Left ventricle myocardium superior (tissue), 1 donor: ENCODE measurements at places on chromosomes 7 and 10. TPM values are rescaled to one million over a fixed set of nuclear protein-coding genes. Genes with fewer than 3 reads are reported as not detected.

The FGL2 gene
- total RNA-seq, result 11.9 TPM

The HOXA9 gene
- not detected for total RNA-seq

The SLC26A3 gene
- not detected for total RNA-seq

GRCh38 chr10:101961591-101962498, 94.1 kb downstream of the ARMH3 start:
- peak; percentile 33 for DNase-seq

The ASZ1 gene
- total RNA-seq, result not detected

GRCh38 chr7:112362731-112363131, 87.5 kb upstream of the IFRD1 start:
- DNase-seq, result no peak

- DNase-seq, result no peak
Observed at GRCh38 chr10:23474626-23475025, 35.8 kb downstream of the OTUD1 start.

The HMX2 gene
- total RNA-seq, result not detected

DNA sequence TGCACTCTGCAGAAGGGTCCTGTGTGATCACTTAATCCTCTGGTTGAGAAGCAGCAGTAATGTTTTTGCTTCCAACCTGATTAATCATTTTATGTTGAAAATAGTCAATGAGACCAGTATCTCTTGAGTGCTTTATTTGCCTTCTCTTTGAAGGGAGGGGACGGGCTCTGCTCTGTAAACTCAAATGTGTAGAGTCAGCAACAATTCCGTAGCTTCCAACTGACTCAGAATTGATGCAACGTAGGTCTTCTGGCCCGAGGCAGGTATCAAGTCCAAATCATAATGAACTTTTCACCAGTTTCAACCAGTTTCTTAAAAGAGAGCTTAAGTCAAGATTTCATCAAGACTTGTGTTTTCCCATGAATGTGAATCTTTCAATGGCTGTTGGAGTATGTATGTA, 26.3 kb downstream of the GUSB start:
- no peak for DNase-seq

GRCh38 chr10:133442191-133442966, 11.4 kb upstream of the SCART1 start:
- DNase-seq, result no peak

The NSUN5 gene
- total RNA-seq, result 19.6 TPM

The ATG9B gene
- not detected for total RNA-seq

DNA sequence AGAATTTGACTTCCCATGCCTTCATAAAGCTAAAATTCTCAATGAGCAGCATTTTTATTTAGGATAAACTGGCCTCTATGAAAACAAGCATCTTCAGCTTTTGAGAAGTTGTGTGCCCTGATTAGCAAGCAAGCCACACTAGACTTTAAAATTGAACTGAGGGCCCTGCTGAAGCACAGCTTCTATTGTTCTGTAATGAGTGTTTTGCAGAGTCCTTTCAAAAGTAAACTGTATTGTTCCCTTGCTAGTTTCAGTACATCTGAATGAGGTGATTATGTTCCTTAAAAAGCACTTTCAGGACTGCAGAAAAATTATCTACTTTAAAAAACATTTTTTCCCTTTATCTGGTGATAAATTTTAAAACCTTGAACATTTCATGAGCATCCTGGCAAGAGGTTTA, 113.3 kb upstream of the PRPS1L1 start:
- no peak for DNase-seq

DNA sequence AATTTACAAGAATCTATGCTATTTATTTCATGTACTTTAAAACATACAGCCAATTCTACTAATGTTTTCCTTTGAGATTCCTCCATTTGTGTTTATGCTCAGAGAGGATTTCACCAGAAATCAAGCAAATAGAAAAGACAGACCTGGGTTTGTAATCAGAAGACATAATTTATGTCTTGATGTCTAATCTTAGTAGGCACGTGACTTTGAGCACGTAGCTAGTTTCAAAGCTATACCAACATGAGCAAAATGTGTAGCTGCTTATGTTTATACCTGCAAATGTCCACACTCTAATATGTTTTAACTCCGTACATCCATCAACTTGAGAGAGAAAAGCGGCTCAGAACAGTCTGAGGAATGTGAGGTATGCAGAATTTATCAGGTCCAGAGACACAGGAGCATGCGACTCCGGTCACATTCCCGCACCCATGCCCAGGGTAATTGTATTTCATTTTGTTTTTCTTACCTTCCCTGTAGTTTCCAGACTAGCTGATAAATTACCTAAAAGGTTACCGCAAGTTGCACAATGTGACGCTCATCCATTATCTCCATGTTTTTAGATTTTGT, 40.0 kb downstream of the SVOPL start:
- no peak for DNase-seq

DNA sequence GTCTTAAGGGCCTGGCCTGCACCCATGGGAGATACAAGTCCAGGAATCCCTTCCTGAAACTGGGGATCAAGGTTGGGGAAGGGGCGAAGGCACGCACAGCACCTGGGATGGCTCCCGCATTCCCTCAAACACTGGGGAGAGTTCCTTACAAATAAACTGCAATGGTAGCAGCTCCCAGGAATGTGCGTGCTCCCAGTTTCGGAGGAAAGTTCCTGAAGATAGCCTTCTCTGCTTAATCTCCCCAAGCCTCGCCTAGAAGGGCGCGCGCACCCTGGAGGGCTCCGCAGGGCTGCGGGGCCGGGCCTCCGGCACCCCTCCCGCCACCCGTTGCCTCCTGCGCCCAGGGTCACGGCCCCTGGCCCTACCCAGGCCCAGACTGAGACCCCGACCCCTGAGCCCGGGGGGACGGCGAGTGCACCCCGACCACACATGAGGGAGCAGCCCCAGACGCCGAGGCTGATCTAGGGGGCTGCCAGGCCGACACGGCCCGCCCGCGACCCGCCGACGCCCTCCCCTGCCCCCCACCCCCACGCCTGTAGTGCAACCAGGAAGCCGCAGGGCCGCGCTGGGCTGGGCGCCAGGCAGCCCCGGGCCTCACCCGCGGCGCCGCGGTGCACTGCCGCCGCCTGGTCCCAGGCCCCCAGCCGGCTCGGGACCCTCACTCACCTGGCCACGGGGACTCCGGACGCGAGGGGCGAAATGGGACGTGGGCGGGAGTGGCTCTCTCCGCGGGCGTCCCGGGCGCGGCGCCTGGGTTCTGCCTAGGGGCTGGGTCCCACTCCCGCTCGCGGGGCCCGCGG, 460 bp downstream of the ANXA11 start:
- peak; percentile 46 for DNase-seq

- no peak for DNase-seq
Observed at GRCh38 chr10:74044419-74044818, 46.5 kb downstream of the VCL start.

- no peak for DNase-seq
Observed at GRCh38 chr7:36690514-36691187, 33.6 kb downstream of the AOAH start.

GRCh38 chr10:79392506-79393176, 45.4 kb downstream of the PPIF start:
- no peak for DNase-seq

DNA sequence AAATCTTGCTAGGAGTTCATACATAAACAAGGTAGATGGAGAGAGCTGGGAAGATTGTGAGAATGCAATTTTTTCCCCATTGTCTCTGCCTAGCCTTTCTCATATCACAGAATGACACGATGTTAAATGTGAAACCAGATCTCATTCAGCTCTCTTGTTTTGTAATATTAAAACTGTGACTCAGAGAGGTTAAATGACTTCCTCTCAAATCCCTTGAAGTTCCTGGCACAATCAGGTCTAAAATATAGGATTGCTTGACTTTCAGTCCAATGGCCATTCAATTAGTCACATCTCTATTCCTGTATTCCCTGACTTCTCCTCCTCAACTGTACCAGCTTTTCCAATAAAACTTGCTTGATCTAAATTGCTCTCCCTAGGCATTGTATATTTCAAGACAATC, 3.1 kb downstream of the ANKRD22 start:
- no peak for DNase-seq

DNA sequence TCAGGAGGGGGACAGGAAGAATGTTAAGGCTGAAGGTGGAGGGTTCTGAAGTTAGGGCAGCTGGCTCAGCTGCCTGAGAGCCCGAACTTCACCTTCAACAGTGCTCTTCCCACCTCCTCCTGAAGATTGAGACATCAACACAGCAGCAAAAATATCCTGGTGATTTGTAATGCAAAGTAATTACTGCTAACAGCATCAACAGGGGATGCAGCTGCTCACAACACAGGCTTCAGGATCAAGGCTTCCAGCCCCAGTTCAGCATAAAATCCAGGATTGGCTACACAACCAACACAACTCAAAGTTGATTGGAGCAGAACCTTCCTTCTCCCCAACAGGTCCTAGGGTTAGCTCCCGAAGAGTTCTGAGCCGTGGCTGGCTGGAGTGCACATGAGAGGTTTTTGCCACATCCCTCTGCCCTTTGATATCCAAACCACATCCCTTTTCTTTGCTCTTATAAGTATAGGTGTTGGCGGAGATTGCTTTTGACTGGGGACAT, 242.4 kb downstream of the KIAA1217 start:
- no peak for DNase-seq

DNA sequence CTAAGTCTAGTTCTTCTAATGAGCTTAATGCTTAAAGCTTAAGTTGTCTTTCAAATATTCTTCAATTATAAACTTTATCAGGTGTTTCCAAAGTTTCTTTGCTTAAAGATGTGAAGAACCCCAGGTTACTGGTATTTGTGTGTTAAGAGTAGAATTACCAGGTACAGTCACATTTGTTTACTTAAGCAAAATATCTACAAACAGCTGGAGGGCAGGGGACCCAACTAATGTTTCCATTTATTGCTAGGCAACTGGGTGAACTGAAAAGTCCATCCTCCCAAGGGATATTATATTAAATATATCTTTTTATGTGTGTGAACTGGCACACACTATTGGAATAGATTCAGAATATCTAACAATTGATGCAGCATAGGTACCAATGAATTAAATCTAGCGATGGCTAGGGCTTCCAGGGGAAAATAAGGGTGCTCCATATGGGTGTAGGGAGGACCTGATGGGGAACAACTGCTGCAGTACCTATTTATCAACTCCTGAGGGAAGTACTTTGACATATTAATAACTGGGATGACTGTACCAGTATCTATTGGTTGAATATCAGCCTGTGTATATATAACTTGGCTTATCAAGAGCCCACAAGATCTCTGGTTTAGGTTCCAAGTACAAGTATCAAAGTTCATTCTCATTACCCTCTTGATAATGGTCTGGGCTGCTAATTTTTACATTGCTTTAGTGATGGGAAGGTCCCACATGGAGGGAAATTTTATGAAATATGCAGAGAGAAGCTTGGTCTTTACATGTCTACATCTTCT, 10.3 kb upstream of the AGR3 start:
- DNase-seq, result no peak

- DNase-seq, result no peak
Observed at GRCh38 chr10:62021978-62022802, 120.7 kb downstream of the ARID5B start.

The ADO gene
- total RNA-seq, result 16.7 TPM

GRCh38 chr10:2306081-2306480, 568.8 kb upstream of the ADARB2 start:
- DNase-seq, result no peak

The CFAP70 gene
- 1.7 TPM for total RNA-seq

- no peak for DNase-seq
Observed at GRCh38 chr7:30505174-30505697, 607 bp upstream of the GGCT start.

The CALHM1 gene
- not detected for total RNA-seq

DNA sequence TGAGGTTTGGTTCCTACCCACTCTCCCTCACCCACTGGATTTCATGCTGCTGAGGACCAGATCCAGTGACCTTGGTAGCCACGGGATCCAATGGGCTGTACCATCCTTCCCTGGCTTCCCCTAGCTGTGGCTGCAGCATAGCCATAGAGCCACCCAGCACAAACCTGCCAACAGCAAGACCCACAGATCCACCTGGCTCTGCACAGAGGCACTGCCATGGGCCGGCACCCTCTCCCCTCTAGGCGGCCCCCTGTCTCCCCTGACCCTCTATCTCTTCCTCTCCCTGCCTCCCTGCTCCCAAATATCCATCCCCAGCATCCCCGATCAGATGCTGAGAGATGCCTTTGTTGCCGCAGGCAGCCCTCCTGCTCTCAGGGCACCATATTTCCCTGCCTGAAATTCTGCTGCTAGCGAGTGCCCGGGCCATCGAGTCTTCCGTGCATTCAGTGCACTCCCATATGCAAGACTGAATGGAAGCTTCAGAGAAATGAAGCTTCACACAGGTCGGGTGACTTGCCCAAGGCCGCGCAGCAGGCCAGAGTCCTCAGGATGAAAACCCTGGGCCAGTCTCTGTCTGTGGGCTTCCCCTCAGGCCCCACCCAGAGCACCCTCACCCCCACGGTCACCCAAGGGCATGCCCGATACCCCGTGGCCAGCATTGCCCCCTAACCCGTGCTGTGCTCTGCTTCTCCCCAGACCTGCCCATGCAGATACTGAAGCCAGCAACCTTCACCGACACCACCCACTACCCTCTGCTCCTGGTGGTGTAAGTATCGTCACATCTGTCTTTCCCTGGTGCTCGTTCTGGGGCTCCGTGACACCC, 130.8 kb downstream of the PAXIP1 start:
- no peak for DNase-seq

The EBLN1 gene
- not detected for total RNA-seq

GRCh38 chr10:65394502-65395297, 1531.1 kb upstream of the LRRTM3 start:
- no peak for DNase-seq

DNA sequence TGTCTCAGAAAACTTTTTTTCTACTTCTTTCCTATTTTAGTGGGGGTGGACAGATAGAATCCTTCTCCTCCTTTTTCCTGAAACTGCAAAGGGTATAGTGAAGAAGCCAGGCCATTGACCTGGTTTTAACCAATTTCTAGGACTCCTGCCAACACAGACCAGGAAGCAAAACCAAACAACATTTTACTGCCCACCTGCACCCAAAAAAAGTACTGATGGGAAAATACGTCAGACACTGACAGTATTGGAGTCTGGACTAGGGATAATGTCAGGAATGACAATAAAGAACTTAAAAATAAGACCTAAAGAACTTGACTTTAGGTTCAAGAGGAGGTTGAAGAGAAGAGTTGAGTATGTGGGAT, 5.0 kb upstream of the STEAP4 start:
- no peak for DNase-seq

- DNase-seq, result no peak
Observed at GRCh38 chr7:91784469-91784868, 96.0 kb downstream of the MTERF1 start.

GRCh38 chr10:132306864-132307751, 642 bp downstream of the STK32C start:
- peak; percentile 65 for DNase-seq

DNA sequence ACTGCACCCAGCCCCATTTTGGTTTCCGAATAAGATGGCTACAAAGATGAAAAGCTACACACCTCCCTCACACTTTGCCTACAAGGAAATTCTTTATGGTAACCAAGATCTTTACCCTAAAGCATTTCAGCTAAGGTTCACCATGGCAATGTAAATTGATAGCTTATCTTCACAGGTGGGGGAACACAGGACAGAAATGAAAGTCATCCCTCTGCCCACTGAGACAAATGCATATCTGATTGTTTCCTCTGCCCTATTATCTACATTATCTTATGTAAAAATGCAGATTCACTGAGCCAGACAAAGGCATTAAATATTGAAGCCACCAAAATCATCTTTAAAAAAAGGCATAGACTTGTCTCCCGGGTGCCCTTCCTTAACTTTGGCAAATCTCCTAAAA, 3.2 kb upstream of the TMEM139 start:
- DNase-seq, result no peak

The SPDYE1 gene
- not detected for total RNA-seq

GRCh38 chr10:116905845-116906210, 56.5 kb downstream of the ENO4 start:
- DNase-seq, result no peak
